Brain microvascular endothelial cell (primary cell): ENCODE measurements at places on chromosomes 4 and X.
A peak's percentile ranks its signal among the peaks of the same experiment; 100 is the strongest.

GRCh38 chrX:43373032-43373431, 283.1 kb upstream of the MAOA start:
- no peak for DNase-seq

GRCh38 chrX:21725916-21726315, 32.0 kb downstream of the SMPX start:
- no peak for DNase-seq

GRCh38 chrX:19728915-19729314, 158.5 kb downstream of the SH3KBP1 start:
- peak; percentile 34 for DNase-seq

DNA sequence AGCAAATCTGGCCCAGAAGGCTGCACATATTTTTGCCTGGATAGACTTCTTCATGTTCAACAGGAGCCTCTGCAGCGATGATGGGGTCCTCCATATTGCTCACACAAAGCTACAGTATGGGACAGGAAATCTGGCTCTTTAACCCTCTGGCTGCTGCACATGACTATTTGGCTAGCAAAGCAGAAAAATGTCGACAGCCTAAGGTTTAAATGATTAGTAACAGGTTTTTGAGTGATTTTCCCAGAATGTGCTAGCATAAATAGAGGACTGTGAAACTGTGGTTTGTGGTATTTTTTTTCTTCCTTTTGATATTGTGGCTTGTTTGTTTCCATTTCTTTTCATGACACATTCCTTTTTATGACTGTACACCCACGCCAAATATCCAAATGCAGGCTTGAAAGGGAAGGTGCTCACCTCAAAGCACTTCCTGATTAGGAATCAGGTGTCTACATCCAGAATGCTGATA, 120.2 kb upstream of the GK2 start:
- no peak for DNase-seq

DNA sequence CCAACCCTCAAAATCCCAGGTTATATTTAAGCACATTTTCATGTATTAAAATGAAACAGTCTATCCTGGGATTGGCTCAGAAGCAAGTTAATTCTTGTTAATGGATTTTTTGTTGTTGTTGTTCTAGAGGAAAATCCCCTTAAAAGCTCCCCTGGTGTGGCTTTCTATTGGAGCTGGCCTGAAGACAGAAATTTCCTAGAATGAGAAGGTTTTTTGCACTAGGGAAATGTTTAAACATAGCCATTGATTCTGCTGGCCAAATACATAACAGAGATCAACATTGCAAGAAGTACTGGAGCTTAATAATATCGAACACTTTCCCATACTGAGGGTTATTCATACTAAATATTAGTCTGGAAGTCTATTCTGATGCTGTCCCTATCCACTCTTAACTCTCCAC, 148.8 kb upstream of the PCDH18 start:
- DNase-seq, result no peak

GRCh38 chr4:124262211-124263179, 450.0 kb downstream of the ANKRD50 start:
- peak; percentile 81 for DNase-seq

GRCh38 chr4:112312610-112313239, 15.6 kb downstream of the ALPK1 start:
- DNase-seq, result no peak

DNA sequence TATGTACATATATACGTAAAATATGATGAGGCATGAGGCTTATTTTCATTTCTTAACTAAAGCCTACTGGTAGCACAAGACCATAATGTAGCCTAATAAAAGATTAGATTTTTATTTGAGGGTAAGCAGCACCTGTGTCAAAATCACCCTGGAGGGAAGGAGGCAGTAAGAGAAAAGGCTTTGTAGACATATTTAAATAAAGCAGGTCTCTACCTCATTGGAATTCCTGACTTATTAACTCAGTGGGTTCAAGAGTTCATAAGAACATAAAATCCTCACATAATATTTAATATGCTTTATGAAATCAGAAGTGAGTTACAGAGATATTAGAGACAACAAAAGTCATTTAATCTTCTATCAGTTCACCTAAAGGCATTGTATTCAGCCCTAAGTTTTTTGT, 261.6 kb upstream of the ANKRD50 start:
- no peak for DNase-seq

DNA sequence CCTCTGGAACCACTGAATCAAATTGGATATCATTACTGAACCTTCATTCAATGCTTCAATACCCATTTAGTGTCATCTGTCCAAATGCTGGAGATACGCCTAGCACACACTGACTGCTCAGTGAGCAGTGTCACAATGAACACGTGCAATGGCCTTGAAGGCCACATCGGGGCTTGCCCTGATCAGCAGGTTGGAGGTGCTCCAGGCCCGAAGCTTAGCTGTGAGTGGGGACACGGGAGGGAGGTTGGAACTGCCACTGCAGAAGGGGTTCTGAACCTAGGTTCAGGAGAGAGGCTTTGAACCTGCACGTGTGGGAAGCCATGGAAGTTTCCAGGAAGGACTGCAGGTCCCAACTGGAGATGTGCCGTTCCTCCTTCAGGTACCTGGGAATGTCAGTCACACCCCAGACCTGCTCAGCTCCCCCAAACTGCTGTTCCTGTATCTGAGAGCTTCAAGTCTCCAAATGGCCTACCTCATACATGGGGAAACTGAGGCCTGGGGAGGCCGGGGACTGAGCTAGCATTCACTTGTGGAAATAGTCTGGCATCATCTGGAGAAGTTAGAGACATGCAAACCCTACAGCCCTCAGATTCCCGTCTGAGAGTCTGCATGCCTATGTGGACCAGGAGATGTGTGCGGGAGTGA, 1.9 kb upstream of the WAS start:
- no peak for DNase-seq

GRCh38 chrX:129606918-129607317, 47.8 kb downstream of the APLN start:
- DNase-seq, result peak; percentile 12

GRCh38 chr4:145679520-145679919, 426 bp upstream of the C4orf51 start:
- peak; percentile 94 for DNase-seq

- DNase-seq, result no peak
Measured at GRCh38 chr4:138063581-138063980, 178.6 kb downstream of the SLC7A11 start.

DNA sequence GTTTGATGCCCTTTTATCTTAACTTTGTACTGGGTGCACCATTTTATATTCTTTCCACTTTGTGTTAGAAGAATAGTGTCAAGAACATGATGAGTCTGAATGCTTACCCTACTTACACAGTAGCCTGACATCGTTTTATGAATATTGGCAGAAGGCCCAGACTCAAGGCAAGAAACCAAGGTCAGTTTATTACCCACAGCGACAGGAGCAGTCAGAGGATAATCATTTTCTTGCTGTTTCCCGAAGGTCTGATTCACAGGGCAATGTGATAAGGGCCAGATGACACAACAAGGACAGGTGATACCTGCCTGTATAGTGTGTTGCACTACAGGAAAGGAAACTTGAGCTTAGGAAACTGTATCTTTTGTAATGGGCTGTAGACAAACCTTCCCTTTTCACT, 417.4 kb downstream of the SPOCK3 start:
- no peak for DNase-seq

- DNase-seq, result no peak
Measured at GRCh38 chrX:73134741-73135140, 55.4 kb upstream of the PABPC1L2A start.

DNA sequence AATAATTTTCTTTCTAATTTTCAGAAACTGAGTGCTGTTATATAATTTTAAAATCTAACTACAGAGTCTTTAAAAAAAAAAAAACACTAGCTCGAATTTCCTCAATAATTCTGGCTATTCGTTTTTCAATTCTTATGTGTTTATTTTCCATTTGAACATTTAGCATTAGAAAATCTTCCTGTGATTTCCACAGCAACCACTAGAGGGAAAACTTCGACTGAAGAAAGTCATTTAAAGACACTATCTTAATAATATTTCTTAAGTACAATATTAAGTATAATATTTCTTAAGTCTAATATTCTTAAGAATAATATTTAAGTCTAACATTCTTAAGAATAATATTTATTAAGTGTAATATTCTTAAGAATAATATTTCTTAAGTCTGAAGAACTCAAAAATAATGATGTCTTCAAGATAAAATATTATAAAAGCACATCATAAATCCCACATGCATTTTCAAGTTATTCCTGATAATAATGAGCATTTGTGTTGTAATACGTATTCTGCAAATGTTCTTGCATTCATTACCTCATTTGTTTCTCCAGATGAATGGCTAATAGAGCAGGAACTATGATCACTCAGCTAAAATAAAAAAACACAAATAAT, 118.4 kb upstream of the WDR17 start:
- DNase-seq, result peak; percentile 16

DNA sequence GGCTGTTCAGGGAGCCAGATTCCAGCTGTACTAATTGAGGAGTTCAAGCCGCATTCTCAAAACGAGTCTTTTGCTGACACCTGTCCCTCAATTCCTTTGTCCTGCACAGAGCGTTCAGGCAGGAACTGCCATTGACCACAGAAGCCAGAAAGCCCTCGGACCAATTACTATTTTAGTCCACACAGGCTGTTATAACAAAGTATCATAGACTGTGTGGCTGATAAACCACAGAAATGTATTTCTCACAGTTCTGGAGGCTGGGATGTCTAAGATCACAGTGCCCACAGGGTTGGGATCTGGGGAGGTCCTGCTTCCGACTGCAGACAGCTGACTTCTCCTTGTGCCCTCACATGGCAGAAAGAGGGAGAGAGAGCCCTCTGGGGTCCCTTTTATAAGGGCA, 119.8 kb upstream of the ATP6AP2 start:
- no peak for DNase-seq

- DNase-seq, result peak; percentile 58
Measured at GRCh38 chr4:109046471-109047201, 255.8 kb downstream of the COL25A1 start.

DNA sequence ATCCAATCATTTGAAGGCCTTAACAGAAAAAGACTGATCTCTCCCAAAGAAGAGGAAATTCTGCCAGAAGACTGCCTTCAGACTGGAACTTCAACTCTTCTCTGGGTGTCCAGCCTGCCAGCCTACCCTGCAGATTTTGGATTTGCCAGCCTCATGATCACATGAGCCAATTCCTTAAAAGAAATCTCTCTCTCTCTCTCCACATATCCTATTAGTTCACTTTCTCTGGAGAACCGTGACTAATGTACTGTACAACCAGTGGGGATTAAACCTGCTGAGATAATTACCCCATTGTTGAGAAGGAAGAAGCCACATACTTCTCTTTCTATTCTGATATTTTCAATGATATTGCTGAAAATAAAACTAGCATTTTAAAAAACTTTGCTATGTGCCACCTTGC, 711.3 kb upstream of the AMOT start:
- DNase-seq, result no peak

- DNase-seq, result peak; percentile 38
Measured at GRCh38 chr4:87982446-87983010, 7.0 kb downstream of the SPP1 start.

GRCh38 chr4:168769416-168769815, 240.6 kb downstream of the CBR4 start:
- DNase-seq, result peak; percentile 85

GRCh38 chr4:16225167-16225862, 956 bp downstream of the TAPT1 start:
- no peak for DNase-seq

- DNase-seq, result no peak
Measured at GRCh38 chrX:71919886-71920285, 9.2 kb downstream of the NHSL2 start.

DNA sequence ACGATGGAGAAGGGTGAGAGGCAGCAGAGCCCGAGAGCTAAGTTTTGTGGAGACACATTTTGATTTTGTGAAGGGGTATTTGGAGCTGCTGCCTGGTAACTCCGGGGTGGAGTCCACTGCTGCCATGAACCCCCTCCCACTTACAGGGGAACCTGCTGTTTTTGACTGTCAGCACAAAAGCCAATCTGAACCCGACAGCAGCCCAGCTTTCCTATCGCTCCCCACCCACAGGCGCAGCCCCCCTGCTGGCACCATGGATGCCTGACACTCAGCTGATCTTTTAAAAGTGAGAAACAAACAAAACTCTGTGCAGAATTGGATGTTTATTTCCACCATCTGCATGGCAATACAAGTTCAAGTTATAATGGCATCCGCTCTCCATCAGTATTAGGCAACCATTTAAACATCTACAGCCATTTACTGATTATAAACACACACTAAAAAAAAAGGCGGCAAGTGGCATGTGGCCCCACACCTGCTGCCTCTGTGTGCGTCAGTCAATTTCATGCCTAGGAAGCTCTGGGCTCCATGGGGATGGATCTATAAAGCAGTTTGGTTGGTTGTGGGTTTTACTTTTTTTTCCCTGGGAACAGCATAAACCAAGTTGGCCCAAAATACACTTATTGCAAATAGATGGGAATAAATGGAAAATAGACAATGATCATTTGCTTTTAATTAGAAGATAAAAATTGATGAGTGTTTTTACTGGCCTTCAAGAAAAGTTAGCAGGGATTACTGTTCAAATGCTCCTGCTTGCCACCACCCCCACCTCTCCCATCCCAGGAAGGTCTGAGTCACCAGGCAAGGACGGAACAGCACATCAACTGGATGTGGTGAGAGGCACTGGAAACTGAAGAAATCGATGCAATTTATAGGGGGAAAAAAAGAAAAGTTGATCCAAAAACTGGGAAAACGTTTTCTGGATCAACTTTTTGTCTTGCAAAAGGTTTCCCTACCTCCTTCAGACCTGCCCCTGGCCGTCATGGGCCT, 46.0 kb downstream of the SEPSECS start:
- peak; percentile 65 for DNase-seq

GRCh38 chr4:80216100-80216761, 18.9 kb downstream of the PRDM8 start:
- no peak for DNase-seq

DNA sequence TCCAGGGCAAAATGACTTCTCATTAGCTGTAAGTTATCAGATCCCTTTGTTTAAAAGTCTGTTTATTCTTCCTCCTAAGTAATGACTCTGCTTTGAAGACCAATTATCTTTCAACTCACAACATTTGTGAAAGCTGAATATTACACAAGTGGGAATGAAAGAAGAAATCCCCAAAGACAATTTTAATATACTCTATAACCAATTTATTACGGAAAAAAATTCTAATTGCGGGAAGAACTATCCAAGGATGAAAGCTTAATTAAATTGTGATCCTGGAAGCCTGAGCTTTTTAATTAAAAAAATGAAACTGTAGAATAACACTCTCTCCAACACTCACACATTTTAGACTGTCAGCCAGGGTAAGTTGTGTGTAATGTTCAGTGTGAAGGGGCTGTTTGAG, 15.6 kb upstream of the SHISA3 start:
- no peak for DNase-seq

GRCh38 chrX:56231537-56232090, 542 bp upstream of the KLF8 start:
- no peak for DNase-seq

DNA sequence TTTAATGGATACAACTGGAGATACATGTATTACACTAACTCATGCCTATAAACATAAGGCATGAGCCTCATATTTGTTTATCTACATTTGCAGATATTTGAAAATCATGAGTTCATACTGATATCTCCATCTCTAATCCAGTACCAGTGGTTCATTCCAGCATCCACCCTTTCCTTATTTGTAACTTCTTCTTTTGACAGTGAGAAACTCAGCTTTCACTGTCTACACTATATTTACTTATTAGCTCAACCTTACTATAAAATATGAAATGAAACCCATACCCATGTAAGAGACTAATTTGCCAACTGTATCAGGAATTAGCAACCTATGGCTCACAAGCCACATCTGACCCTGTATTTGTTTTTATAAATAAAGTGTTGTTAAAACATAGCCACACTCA, 161.9 kb upstream of the GPRIN3 start:
- DNase-seq, result no peak
